ENCODE measurements at places on chromosomes 11 and 22.
A peak's percentile ranks its signal among the peaks of the same experiment; 100 is the strongest.

DNA sequence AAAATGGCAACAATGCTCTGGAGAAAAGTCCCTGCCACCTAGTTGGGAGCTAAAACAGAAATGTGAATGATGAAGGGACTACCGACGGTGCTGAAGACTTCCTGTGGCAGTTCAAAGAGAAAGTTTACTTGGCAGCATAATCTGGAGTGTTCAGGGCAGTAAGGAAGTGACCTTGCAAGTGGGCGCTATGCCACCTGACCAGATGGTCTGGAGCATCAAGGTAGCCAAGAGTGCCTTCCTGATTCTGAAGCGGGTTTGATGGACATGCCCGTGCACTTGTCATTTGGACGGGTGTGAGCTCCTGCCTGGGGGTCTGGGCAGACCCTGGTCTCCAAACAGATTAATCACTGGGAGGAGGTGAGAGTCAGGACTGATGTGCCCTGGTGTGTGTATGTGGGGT is 1.8 kb upstream of the SNX19 start:
- no peak for DNase-seq

GRCh38 chr11:72009156-72009555 is 10.4 kb downstream of the IL18BP start:
- DNase-seq, result no peak

DNA sequence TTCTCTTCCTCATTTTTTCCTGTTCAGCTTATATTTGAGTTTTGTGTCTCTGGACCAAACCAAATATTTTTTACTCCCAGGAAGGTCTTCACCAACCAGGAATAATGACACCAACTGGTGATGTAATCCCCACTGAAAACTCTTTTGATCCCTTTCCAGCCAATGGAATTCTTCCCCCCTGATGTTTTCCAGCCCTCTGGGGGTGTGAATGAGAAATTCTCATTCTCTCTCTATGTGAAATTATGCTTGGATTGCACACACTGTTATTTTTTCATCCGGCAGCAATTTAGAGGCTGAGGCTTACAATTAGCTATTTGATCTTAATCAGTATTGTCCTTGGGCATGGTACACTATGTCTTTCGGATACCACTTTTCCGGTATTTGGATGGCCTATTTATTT is 39.5 kb upstream of the SLC1A2 start:
- DNase-seq, result no peak

- DNase-seq, result no peak
Observed at GRCh38 chr11:27025312-27025955, 15.2 kb upstream of the BBOX1 start.

GRCh38 chr11:115996125-115996807 is 492.1 kb upstream of the CADM1 start:
- no peak for DNase-seq

GRCh38 chr11:130403271-130403804 is 25.1 kb downstream of the ADAMTS8 start:
- DNase-seq, result no peak

DNA sequence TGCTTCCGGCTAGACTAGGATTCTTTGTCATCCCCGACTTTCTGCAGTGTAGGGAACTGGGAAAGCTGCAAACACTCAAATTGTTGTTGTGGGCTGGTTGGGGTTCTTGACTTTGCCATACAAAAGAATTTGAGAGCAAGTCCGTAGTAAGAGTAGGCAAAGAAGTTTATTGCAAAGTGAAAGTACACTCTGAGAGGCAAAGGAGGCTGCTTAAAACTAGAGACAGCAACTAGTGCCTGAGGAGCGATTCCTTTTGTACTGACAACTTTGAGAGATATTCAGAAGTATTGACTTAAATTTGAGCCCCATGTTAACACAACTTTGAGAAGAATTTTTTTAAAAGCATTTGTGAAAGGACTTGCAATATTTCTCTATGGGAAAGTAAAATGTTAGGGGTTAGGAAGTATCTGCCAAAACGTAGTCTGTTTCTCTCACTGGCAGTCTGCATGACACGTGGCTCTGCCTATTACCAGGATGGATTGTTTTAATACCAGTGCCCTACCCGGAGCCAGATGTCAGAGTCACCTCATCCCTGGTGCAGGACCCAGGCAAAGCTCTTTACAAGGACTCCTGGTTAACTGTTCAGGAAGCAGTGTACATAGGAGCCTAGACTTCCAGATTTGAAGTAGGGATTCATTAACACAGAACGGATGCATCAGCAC is 85.0 kb upstream of the CLPB start:
- peak; percentile 17 for DNase-seq

DNA sequence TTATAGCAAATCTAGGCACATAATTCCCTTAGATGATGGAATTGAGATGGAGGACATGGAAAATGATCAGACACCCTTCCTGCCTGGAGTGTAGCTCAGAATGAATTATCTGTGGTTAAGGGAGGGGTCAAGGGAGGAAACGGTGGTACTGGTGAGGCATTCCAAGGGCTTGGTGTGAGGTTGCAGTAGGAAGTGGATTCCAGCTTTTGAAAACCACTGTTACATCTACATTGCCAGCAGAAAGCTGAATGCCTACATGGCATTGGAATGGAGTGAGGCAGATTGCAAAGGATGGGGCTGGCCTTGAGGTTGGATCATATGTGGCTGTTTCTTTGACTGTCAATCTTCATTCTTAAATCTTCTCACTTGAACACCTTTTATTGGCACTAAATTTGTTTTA is 684.4 kb downstream of the NTM start:
- DNase-seq, result no peak

DNA sequence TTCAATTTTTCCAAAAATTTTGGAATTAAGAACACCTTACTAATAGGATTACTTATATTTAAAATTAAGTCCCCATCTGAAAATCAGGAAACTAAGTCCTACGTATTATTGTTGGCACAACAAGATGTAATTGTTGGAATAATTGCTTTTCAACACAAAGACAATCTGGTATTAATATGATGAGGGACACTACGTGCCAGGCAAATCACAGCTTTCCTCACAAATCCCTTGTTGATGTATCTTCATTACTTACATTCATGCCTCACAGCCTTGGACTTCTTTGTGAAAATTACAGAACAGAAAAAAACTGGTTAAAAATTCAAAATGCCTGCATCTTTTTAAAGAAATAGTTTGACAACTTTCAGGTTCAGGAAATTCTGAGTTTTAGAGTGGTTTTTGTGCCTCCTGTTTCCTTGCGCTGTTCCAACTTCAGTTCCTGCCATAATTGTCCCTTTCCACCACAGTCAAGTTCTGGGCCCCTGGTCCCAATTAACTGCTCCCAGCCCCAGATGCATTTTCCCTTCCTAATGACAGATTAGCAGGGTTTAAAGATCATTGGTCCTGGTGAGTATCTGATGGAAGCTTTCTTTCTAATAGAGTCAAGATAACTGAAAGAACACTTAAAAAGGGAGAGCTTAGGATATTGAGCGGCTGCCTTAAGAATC is 23.3 kb upstream of the CCDC34 start:
- no peak for DNase-seq

- no peak for DNase-seq
Observed at GRCh38 chr22:47561766-47562165, 799.3 kb downstream of the TBC1D22A start.
